Caki2 (cell line): ENCODE measurements at places on chromosomes 5 and 9. TPM values are rescaled to one million over a fixed set of nuclear protein-coding genes. Genes with fewer than 3 reads are reported as not detected.

Gene TNC
- total RNA-seq = 0.09 and 3.3 TPM in 2 replicates

Gene SLC6A18
- not detected in 2 replicates for total RNA-seq

Gene TIFAB
- total RNA-seq = not detected in 2 replicates

Gene AFAP1L1
- total RNA-seq = 1.3 and 3.6 TPM in 2 replicates

Gene ZBTB26
- 0.17 and 1.7 TPM in 2 replicates for total RNA-seq

Gene FUBP3
- 23.8 and 28.4 TPM in 2 replicates for total RNA-seq

Gene TMEM252
- total RNA-seq = not detected in 2 replicates

Gene GPR150
- total RNA-seq = 0.17 TPM in 1 of 2 replicates, not detected in the other

Gene CHSY3
- total RNA-seq = not detected in 2 replicates

Gene SUSD3
- not detected in 2 replicates for total RNA-seq

Gene PTPN3
- total RNA-seq = 14.8 and 15.0 TPM in 2 replicates

Gene PCDHAC2
- total RNA-seq = 2.8 and 4.6 TPM in 2 replicates

Gene HAVCR1
- total RNA-seq = 54.8 and 62.9 TPM in 2 replicates

Gene DMGDH
- 6.7 and 9.6 TPM in 2 replicates for total RNA-seq

Gene PFN3
- not detected in 2 replicates for total RNA-seq

Gene CCL27
- 1.3 TPM in 1 of 2 replicates, not detected in the other for total RNA-seq

Gene ASPN
- not detected in 2 replicates for total RNA-seq

Gene PCDHB8
- not detected in 2 replicates for total RNA-seq

- no peak for DNase-seq
Measured at GRCh38 chr9:122948313-122948712, 7.5 kb downstream of the RABGAP1 start.

DNA sequence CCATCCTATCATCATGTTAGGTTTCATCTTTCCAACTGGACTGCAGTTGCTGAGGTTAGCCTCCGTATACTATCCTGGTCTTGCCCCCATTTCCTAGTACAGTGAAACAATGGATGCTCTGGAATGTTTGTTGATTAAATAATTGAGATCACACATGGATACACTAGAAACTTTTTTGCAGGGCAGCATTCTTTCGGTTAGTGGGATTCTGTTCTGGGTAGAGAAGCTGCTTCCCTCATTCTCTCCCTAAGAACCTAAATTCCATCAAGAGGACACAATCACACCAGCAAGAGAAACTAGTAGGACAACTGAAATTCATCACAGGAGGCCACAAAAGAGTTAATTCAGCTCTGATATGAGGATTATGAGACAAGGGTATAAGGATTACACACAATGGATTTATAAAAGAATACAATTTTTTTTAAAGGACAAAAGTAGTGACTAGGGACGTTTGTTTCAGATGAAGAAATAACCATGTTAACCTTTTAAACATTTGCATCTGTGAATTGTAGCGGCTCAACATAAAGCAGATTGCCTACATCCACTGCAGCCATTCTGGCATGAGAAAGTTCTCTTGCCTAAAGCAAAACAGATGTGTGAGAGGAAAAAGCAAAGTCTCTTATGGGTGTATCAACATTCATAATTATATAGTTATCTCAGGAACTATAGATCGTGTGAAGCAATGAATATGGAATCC, 162.7 kb upstream of the LHFPL2 start:
- DNase-seq = no peak

GRCh38 chr9:99778836-99779235, 42.8 kb upstream of the NR4A3 start:
- DNase-seq = no peak

- DNase-seq = no peak
Measured at GRCh38 chr9:129647635-129648034, 5.7 kb upstream of the ASB6 start.

DNA sequence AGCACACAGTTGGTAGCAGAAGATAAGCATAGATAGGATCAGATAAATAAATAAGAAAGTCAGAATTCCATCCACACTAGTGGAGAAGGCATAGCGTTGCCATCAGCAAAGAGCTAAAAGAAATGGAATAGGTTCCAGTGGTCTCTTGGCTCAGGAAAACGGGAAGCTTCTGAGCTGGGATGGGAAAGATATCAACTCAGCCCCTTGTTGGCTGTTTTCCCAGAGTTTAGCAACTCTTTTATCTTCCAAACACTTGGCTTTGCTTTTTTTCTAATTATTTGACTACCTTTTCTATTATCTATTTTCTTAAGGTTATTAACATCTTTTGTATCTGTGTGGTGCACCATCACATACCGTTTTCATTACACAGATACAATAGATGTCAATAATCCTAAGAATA, 445.7 kb upstream of the TRPC7 start:
- no peak for DNase-seq

DNA sequence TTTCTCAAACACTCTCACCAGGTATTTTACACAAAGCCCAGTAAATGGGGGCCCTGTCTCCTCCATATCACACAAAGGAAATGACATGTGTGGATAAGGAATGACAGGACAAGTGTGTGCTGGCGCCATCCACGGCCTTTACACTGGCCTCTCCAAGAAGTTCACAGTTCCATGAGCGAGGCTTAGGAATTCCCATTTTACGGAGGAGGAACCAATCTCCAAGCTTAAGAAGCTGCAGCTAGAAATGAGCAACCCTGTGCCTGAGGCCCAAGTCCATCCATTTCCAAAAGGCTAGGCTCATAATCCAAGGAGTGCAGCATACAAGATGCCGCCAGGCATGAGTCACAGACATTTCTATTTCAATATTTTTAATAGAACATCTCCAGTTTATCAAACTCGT, 203.4 kb downstream of the AUH start:
- no peak for DNase-seq

GRCh38 chr5:1963358-1963757, 80.6 kb upstream of the IRX4 start:
- DNase-seq = no peak

- peak; percentile 77 for DNase-seq
Measured at GRCh38 chr9:136410500-136411287, at the start of the genes ENTR1 and PMPCA. TSS of gene ENTR1 (minus strand) at chr9:136410614. CDS start at chr9:136410397, 217 bp downstream. TSS of gene PMPCA (plus strand) at chr9:136410658. CDS start at chr9:136410669, 11 bp downstream.

DNA sequence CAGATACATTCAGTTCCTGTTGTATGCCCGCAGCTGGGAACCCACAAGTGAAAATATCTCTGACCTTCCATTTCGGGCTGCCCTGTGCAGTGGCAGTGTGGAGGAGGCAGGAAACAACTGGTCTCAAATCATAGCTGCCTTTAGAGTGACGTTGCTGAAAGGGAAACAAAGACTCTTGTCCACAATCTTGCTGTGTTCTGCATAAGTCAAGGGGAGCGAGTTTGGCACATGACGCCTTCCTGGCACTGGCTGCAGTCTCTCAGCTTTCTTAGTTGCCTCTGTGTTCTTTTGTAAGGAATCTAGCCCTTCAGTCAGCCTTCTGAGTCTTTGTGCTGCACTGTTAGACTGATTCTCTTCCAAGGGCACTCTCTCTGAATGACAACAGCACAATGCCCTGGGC, 24.0 kb downstream of the ADAMTS16 start:
- DNase-seq = no peak

GRCh38 chr5:81820318-81820636, 69.4 kb upstream of the SSBP2 start:
- no peak for DNase-seq

- no peak for DNase-seq
Measured at GRCh38 chr9:102587281-102587680, 407.9 kb upstream of the CYLC2 start.

- DNase-seq = no peak
Measured at GRCh38 chr9:87513880-87514535, 16.3 kb downstream of the DAPK1 start.

GRCh38 chr5:178225174-178225573, 7.4 kb downstream of the PHYKPL start:
- no peak for DNase-seq

DNA sequence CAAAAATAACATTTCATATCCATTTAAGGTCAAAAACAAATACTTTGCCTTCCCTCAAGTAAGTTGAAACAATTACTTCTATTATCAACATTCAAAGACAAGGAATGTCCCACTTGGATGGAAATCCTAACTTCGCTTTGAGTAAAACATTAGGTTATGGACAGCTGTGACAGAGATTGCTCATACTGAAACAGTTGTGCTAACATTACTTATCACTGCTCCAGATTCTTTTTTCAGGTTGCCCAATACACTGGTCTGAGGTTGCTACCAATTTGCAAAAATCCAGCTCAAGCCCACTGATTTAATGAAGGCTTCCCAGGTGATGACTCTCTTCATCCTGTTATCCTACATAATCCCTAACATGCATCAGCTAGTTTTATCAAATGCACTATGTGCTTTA, 98.3 kb downstream of the UBAP2 start:
- no peak for DNase-seq

GRCh38 chr5:180313677-180314505, 22.0 kb upstream of the MAPK9 start:
- peak; percentile 82 for DNase-seq

GRCh38 chr9:92989561-92989960, 42.2 kb downstream of the FGD3 start:
- no peak for DNase-seq

- no peak for DNase-seq
Measured at GRCh38 chr9:38370176-38370575, 22.3 kb upstream of the ALDH1B1 start.

DNA sequence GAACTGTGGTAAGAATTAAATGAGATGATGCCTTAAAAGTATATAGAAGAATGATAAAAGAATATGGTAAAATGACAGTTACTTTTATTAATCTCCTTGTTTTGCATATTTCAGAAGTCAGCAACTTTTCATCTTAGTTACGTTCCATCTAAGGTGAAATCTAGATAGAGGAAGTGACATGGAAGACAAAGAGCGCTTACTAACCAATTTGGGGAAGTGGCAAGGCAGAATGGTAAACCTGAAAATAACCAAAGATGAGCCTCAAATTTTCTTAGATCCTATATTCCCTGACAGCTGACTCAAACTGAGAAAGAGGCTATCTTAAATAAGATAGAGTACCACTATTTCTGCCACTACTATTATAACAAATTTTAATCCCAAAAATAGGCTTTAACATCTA, 52.5 kb downstream of the FGF10 start:
- DNase-seq = no peak

DNA sequence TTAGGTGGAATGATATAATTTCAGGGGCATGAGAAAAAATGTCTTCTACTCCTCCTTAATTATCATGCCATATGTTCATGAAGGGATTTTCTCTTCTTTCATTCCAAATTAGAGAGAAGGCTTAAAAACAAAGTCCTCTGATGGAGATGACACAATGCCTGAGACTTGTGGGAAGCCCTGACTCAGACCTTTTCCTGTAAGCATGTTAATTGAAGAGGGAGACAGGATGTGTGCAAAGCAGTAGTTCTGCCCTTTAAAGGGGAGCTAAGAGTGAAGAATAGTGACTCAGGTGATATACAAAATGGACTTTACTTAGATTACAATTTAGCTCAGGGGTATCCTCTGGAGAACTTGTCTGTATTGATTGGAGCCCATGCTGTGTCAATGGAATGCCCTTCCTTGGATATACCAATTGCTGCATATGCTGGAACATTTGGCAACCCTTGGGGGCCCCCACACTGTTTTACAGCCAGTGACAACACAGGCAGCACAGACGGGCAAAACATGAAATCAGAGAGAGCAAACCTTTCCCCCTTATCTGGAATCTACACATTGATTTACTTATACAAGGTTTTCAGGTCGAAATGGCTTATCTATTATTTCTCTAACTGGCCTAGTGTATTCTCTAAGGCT, 81.3 kb downstream of the IZUMO3 start:
- no peak for DNase-seq

DNA sequence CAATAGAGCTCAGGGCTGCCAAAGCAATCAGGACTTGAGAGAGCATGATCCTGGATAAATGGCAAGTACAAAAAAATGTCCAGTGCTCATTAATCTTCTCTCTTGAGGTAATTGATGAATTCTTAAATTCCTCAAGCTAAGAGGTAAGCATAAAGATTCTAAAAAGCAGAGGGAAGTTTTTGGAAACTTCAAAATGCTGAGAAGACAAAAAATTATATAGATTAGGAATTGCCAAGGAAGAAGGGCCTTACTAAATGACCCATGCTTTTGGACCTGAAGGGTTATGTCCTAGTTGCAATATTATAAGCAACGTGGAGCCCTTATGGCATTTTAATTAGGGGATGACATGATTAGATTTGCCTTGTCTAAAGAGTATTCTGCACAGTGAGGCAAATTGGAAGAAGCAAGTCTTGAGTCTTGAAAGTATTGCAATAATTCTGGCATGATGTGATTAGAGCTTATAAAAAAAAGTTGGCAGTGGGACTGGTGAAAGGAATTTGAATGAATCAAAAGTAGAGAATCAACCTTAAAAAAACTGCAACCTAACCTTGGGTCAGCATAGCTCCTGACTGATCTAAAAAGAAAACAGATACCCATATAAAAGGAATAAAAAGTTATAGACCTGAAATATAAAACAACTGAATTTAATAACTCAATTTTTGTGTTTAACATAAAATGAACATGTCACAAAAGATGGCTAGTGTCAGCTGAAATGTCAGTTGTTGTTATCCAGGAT, 323.8 kb upstream of the ARRDC3 start:
- no peak for DNase-seq

DNA sequence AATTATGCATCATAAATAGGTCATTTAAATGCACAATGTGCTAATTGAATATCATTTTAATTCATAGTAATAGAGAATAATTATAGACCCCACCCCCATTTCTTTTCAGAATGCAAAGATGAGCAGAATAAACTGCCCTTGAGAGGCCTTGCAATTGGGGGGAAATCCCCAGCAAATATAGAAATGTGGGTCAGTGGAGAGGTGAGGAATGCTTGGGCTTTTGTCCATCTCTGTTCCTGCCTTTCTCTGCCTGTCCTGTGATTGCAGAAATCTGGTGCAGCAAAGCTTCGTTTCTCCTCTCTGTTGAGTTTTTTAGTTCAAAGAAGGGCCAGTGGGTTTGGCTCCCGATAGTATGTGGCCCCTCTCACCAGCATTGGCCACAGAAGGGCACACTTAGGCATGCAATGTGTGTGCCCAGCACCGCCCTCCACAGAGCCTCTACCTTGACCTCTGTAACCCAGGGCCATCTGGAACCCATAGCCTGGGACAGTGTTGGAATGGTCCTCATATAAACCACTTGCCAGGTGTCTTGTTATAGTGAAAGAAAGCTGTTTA, 164.2 kb downstream of the SEMA6A start:
- no peak for DNase-seq

DNA sequence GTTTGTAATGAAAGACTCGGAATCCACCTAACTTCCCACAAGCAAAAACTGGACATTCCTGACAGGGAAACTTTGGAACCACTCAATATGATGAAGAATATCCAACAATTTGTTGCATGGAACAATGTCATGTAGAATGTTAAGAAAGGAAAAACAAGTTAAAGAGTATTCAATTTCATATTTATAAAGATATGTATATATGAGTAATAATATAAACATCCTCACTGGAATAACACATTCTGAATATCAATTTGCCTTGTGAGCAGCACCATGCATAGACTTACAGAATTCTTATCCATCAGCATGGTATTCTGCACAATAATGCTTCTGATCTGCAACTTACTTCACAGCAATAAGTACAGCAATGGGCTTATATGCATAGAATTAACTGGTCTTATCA, 650.3 kb downstream of the SEMA5A start:
- no peak for DNase-seq

GRCh38 chr9:104765138-104765537, 1.2 kb downstream of the NIPSNAP3B start:
- DNase-seq = no peak

GRCh38 chr9:12737871-12738270, 36.9 kb upstream of the LURAP1L start:
- DNase-seq = no peak

GRCh38 chr9:38732885-38733284, 13.0 kb upstream of the FAM240B start:
- DNase-seq = no peak
